ENCODE measurements at places on chromosomes 13 and 19.

DNA sequence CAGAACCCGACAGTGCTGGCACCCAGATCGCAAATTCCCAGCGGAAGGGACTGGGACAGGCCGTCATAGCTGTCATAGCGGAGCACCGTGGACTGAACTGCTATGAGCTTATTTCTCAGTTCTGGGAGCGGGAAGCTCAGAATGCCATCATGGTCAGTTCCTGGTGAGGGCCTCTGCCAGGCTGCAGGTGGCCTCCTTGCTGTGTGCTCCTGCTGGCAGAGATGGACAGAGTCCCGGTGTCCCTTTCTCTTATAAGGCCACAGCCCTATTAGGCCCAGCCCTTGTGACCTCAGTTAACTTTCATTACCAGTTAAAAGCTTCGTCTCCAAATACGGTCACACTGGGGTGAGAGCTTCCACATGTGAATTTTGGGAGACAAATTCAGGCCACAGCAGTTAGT lies 4.6 kb downstream of the ZNF444 start:
- DNase-seq = no peak

GRCh38 chr13:37429976-37430375 lies 168.6 kb downstream of the POSTN start:
- no peak for DNase-seq

- DNase-seq = no peak
Measured at GRCh38 chr19:14843578-14843977, 5.1 kb downstream of the OR7A10 start.

GRCh38 chr19:46931202-46931601 lies 70.4 kb downstream of the ARHGAP35 start:
- DNase-seq = no peak

DNA sequence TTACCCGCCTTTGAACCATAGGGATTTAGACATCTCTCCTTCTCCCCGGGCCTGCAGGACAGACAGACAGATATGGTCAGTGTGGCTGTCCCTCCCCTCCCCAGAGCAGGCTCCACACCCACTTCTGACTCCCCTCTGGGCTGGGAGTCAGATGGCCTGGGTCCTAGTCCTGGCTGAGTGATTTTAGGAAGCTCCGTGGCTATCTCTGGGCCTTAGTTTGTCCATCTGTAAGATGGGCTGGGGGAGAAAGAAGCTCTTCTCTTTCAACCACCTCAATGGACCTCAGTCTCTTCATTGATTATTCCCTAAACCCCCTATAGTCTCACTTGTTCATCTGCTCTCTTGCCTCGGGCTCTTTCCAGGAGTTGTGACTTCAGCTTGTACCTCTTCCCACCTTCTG lies 35.5 kb downstream of the UNC13A start:
- DNase-seq = no peak

DNA sequence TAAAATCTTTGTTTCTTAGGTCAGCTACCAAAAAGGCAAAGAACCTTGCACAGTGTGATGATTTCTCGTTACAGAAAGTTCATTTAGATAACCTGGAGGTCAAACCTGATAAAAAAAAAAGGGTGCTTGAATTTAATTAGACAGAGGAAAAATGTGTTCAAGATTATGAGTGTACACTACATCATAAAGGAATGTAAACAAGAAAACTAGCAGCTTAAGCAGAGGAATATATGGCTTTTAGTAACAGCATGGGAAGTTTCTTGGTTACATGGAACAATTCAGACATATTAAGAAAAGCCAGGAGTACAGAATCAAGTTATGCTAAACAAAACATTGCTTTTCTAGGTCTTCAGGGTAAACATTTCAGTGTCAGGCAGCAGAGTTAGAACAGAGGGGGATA lies 32.9 kb downstream of the ING1 start:
- no peak for DNase-seq

DNA sequence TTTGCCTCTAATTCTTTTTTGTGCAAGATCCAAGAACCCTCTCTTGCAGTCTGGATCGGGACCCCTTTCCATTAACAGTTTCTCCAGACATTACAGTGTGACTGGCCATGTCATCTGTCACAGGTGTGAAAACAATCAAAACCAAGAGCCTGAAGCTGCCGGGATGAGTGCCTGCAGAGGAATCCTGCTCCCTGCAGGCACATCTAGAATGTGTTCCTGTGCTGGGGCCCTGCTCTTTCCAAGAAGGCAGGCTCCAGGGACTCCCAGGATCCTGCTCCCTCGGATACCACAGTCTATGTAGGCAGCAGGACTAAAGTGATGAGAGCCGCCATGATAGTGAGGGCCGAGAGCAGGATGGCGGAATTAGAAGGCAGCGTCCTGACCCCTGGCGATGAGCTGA lies 38.8 kb downstream of the CCDC169 start:
- no peak for DNase-seq

Data from stimulated activated CD8-positive, alpha-beta memory T cell treated with anti-CD3 and anti-CD28 coated beads, Interleukin-7, amount 100 ng/mL, for 1 hour (primary cell).